ENCODE measurements at places on chromosomes 2 and 18. TPM values are rescaled to one million over a fixed set of nuclear protein-coding genes. Genes with fewer than 3 reads are reported as not detected.

The LIPG gene
- 173 TPM for total RNA-seq

The RBM44 gene
- 0.14 TPM for total RNA-seq

The SPATA3 gene
- total RNA-seq, result not detected

The TEKT4 gene
- not detected for total RNA-seq

The EGR4 gene
- total RNA-seq, result 0.07 TPM

The RBM43 gene
- total RNA-seq, result 0.87 TPM

The PRSS56 gene
- total RNA-seq, result not detected

GRCh38 chr18:9642799-9643462, 28.6 kb upstream of the PPP4R1 start:
- DNase-seq, result no peak

DNA sequence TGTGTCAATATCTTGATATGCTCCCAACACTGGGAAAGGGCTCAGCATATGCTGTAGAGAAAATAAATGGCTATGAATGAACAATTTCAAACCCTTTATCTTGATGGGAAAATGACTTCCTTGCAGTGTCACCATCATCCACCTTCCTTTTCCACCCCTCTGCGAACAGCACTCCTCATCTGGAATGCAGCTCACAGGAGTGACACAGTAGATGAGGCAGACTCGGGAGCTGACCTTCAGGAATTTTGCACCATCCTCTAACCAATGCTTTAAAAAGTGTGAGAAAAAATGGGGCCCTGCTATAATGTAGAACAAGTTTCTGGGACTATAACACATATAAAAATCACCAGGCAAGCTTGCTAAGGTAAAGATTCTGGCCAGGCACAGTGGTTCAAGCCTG, 41.3 kb upstream of the YPEL5 start:
- no peak for DNase-seq

GRCh38 chr2:127581516-127582490, 46.3 kb downstream of the MYO7B start:
- DNase-seq, result no peak

DNA sequence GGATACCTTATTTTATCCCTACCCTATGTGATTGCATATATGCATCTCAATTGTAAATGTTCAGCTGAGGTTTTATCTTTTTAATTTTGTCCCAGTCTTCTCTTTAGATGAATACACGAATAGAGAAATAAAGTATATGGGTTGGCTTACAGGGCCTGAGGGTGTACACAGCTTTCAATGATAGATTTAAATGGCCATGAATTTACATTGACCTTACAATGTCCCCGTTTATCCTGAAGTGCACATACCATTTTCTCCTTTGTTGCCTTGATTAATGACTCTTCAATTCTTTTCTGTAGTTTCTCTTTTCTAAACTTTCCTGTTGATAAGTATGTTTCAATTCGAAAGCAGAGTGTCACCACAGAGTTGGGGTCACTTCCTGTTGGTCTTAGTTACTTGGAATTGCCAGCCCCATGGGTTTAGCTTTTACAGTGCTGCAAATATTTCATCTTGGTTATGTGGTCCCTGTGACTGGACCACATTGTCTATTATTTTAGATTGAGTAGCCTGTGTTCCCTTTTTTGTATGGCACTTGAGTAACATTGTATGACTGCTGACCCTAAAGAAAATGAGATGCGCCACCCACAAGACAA, 1616.3 kb upstream of the ACVR2A start:
- DNase-seq, result no peak

DNA sequence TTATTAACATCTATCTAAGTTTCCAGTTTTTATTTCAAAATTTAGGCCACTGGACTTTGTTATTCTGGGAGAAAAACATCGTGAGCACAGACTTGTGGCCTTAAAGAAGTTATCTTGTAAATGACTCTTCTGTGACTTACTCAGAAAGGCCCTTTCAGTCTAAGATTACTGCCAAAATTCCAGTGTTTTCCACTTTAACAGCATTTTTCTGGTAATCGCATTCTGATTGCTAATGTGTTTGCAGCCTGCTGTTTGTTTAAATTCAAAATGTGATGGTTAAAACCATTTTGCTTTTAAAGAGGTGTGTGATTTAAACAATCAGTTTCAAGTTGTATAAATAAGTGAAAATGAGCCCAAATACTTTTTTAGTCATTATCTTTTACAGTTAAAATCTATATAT, 136.7 kb upstream of the DAPL1 start:
- DNase-seq, result no peak

- no peak for DNase-seq
These were observed 142.9 kb upstream of the GYPC start for GRCh38 chr2:126513033-126513432.

- DNase-seq, result no peak
These were observed 35.0 kb downstream of the TPRKB start for GRCh38 chr2:73701968-73702665.

DNA sequence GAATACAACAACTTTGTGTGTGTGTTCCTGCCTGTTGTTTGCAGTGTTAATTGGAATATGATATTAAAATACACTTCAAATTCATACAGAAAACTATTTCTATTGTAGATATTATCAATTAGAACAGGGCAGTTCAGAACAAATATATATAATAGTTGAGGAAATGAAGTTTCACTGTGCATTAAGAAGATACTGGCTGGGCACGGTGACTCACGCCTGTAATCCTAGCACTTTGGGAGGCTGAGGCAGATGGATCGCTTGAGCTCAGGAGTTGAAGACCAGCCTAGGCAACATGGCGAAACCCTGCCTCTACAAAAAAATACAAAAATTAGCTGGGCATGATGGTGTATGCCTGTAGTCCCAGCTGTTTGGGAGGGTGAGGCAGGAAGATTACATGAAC, 79.3 kb downstream of the ASAP2 start:
- no peak for DNase-seq

DNA sequence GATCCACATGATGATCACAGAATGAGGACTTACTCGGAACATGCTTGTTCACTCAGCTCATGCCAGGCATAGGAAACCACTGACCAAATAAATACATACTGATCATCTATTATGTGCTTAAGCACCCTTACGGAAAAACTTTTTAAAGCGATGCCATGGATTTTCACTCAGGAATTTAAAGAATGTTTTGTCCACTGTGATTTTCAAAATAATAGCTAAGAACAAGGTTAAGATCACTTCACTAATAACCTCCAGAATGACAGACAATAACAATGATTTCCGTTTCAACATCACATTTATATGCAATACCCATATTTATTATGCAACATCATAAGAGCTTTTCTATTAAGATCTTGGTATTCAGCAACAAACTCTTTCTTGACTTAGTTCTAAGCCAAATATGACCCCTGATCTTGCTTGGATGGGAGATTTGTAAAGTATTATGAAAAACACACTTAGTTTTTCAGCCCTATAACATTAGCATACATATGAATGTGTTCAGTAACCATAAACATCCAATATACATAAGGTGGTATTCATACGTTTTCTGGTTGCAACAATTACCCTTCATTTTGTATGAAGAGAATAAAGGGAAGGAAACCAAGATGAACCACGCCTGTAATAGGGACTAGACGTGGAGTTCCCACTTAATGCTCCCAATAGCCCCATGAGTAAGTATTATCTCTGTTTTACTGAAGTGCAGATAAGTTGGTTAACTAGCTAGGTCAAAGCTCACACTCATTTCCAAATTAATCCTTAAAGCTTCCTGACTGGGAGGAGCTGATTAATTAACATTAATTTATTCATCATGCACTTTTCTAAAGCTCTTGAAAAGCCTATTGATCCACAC, 1.9 kb downstream of the CD302 start:
- no peak for DNase-seq

- no peak for DNase-seq
These were observed 580.1 kb downstream of the ZEB2 start for GRCh38 chr2:143939626-143940330.

DNA sequence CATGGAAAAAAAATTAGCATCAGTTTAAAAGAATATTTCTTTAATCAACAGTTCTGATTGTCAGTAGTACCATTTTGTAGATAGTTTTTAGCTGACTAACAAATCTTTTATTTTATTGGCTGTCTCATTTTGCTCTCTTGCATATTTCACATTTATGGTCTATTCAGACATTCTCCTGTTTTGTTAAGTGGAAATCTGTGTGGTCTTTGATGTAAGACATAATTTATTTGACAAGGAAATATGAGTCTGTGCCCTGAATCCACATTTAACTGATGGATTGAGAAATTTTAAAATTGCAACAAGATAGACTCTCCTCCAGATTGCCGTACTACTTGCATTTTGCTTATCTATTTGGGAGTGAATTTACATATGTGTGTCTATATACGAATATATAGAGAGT, 96.3 kb upstream of the ATP5MC3 start:
- DNase-seq, result no peak

GRCh38 chr2:47016172-47016913, 100.7 kb upstream of the MCFD2 start:
- peak; percentile 56 for DNase-seq

- DNase-seq, result no peak
These were observed 422.8 kb downstream of the SETBP1 start for GRCh38 chr18:45103319-45104048.

GRCh38 chr2:239666053-239666854, 265.4 kb upstream of the HDAC4 start:
- no peak for DNase-seq

DNA sequence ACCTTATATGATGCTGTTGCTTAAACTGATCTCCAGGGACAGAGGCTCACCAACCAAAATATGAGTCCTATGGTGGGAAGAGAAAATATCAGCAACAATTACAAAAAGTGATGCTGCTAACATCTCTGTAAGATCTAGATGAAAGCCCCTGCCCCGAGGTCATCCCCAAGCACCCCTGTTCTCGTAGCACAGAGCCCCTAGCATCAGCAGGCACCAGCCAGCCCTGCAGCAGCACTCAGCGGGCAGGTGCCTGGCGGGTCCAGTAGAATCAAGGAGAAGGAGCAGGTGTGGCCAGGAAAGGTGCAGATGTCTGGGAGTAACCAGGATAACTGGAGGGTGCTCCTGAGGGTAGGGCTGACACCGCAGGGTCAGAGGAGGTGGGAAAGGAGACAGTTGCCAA, 474.2 kb upstream of the MYT1L start:
- no peak for DNase-seq

DNA sequence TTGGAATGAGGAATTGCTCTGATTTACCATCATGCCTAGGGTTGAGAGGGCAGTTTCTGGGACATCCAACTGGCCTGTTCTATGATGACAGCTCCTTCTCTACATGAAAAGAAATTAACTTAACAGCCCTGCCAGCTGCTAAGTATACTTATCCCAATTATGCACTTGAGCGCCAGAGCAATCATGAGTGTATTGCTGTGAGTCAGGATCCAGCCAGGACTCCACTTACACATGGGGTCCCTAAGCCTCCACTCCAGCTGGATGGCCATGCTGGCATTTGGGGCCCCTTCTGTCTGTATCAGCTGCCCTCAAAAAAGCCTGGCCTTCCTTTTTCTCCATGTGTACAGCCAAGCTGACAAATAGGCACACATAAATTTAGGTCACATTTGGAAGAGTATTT, 481.9 kb downstream of the TMX3 start:
- DNase-seq, result no peak

DNA sequence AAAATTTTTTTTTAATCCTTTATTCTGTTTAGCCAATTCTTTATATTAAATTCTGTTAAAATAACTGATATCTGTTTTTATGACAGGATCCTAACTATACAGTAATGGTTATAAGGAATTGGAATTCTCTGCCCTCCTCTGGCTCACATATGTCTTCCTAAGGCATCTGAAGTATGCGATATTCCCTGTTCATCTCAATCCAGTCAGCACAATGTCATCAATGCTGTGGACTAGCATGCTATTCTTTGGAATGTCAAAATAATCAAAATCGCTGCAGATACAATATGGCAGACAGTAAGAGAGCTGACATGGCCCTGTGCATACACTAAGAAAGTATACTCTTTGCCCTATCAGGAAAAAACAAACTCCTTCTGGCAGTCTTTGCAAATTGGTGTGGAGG, 107.6 kb downstream of the AP1S3 start:
- DNase-seq, result no peak

- DNase-seq, result no peak
These were observed 79.0 kb upstream of the ZEB2 start for GRCh38 chr2:144598906-144599305.

GRCh38 chr2:160310118-160310828, 110.2 kb upstream of the ITGB6 start:
- DNase-seq, result no peak

DNA sequence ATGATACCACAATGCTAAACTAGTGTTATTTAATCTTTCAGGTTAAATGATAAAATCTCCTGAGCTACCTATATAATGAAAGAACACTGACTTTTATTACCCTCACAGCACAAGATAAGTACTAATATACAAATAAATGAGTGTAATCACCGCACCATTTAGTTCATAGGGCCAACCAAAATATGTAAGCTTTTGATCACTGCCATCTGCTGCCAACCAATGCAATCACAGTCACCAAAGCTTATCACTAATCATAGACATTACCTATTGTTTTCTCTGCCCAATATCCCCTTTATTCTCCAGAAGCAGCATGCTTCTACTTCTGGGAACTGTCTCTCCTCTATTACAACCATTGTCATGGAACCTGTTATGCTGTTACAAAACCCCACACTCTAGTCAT, 151.6 kb upstream of the LRATD1 start:
- DNase-seq, result no peak

DNA sequence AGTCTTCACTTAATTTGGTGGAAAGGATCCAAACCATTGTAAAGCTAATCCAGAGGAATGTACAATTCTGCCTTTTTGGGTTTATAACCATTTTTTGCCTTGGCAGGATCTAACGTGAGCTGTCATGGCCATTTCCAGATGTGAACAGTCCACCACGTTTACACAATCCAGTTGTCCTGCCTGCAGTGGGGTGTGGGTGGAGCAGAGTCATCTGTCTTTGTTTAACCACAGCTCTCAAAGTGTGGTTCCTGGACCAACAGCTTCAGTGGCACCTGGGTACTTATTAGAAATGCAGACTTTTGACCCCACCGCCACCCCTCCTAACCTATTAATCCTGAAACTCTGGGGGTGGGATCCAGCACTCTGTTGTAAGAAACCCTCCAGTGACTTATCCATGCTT, 35.9 kb downstream of the FHOD3 start:
- DNase-seq, result no peak

GRCh38 chr2:122080316-122080715, 324.9 kb downstream of the TSN start:
- DNase-seq, result no peak

All from epithelial cell of proximal tubule (primary cell).